ENCODE measurements at places on chromosomes 11 and 22.

GRCh38 chr11:72684236-72684912, 10.2 kb upstream of the PDE2A start:
- DNase-seq: no peak

DNA sequence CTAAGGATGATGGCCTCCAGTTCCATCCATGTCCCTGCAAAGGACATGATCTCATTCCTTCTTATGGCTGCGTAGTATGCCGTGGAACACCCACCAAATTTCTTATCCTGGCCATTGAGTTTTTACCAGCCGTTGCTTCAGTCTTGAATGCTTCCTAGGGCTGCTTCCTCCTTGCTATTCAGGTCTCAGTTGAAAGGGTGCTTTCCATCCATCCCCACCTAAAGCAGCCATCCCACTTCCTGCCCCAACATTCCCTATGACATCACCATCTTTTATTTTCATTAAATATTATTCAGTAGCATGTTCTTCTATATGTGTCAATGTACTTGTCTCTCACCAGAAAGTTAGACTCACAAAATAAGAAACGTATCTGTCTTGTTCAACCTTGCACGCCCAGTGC, 40.7 kb upstream of the SLN start:
- DNase-seq: no peak

DNA sequence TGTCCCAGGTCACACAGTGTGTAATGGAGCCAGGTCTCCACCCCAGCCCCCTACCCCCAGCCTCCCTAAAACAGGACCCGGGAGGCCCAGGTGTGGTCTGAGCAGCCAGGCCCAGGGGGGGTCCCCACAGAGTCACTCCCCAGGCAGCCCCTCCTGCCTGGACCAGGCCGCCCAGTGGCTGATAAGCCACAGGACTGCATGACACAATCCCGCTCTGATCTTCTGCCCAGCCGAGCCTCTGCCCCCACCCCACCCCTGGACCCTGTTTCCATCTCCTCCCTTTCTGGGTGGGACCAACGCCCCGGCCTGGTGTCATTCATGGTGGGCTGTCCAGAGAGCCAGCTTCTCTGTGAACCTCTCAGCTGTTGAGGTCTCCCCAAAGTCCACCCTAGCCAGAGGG, 7.8 kb upstream of the LIF start:
- no peak for DNase-seq

DNA sequence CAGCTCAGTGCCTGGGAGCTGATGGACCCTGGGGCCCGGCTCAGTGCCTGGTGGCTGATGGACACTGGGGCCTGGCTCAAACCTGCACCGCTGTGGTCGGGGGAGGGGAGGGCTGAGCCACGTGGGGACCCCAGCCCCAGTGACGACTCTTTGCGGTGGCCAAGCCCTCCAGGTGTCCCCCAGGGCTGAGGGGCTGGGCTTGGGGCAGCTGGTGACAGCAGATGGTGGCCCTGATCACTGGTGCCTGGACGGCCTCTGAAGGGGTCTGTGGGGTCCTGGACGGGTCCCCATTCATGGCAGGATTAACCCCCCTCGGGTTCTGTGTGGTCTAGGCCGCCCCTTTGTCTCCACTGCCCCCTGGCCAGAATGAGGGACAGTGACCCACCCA, 3.4 kb upstream of the MUC5B start:
- no peak for DNase-seq

DNA sequence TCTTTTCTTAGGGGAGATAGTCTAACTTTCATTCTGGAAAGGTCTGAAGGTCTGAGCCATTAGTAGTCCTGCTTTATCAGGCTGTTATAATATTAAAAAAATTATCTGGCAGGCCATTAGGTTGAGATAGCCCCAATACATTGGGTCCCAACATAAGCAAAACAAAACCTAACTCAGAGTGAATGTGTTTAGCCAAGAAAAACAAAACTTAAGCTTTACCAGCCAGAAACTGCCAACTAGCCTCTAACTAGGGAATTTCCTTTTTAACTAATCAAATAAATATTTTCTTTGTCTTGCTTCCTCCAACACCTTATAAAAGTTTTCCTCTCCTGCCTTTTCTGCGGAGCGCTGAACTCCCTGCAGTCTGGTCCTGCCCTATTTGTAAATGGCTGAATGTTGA, 1137.7 kb upstream of the CNTN5 start:
- DNase-seq: no peak

DNA sequence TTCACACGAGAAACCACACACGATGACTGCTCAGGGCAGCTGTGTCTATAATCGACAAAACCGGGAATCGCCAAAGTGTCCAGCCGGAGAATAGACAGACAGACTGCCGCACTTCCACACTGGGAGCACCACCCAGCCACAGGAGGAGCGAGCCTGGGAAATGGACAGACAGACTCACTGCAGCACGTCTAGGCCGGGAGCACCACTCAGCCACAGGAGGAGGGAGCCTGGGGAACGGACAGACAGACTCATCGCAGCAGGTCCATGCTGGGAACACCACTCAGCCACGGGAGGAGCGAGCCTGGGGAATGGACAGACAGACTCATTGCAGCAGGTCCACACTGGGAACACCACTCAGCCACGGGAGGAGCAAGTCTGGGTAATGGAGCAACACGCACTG, 137.2 kb downstream of the BRD1 start:
- DNase-seq: no peak
